ENCODE measurements at places on chromosomes 5 and 9. TPM values are rescaled to one million over a fixed set of nuclear protein-coding genes. Genes with fewer than 3 reads are reported as not detected.

DNA sequence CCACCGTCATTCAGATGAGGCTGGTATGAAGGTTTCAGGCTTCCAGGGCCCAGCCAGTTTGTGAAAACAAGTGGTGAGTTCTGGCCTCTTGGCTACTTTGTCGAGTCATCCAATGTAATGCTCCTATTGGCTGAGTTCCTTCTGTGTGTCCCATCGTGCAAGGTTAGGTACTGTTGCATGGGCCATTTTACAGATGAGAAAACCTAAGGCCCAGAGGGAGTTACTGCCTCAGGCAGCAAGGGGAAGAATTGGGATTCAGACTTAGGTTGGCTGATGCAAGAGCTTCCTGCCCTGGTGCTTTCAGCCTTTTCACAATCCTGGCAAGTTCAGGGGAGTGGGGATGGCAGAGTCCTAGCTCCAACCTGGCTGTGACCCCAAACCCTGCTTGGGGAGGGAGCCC, 17.4 kb upstream of the PITX1 start:
- DNase-seq = no peak

- no peak for DNase-seq
Observed at GRCh38 chr5:120605325-120606079, 141.4 kb downstream of the PRR16 start.

DNA sequence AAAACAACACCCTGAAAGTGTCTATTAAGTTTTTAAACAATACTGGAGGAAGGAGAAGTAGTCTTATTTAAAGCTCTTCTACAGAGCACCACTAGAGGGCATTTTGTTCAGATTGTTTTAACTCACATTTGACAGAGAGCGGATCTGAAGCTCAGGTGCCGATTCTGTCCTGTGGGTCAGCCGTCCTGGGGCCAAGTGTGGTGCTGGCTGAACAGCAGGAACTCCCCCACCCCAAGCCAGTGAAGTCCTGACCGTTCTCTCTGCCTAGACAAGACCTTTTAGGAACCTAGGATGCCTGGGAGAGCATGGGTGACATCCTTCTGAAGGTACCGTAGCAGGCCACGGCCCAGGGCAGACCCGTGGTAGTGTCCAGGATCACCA, 3.9 kb downstream of the EXOC3 start:
- peak; percentile 62 for DNase-seq

DNA sequence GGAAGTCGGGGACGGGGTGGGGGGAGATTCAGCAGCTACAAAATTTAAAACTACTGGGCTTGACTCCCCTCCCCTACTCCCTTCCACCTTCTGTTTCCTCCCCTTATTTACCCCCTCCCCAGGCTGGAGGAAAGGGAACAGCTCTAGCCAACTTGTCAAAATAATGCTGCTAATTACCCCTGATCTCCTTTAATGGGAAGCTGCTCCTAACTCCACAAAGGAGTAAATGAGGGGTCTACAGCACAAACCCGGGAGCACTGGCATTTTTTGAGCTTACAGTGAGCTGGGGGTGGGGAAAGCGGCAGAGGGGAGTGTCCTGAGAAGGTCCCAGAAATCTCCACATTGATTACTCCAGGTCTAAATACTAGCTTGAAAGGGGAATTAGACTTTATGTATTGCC, 3.1 kb downstream of the PTCH1 start:
- no peak for DNase-seq

LMX1B gene
- 1.6 TPM for total RNA-seq

DNA sequence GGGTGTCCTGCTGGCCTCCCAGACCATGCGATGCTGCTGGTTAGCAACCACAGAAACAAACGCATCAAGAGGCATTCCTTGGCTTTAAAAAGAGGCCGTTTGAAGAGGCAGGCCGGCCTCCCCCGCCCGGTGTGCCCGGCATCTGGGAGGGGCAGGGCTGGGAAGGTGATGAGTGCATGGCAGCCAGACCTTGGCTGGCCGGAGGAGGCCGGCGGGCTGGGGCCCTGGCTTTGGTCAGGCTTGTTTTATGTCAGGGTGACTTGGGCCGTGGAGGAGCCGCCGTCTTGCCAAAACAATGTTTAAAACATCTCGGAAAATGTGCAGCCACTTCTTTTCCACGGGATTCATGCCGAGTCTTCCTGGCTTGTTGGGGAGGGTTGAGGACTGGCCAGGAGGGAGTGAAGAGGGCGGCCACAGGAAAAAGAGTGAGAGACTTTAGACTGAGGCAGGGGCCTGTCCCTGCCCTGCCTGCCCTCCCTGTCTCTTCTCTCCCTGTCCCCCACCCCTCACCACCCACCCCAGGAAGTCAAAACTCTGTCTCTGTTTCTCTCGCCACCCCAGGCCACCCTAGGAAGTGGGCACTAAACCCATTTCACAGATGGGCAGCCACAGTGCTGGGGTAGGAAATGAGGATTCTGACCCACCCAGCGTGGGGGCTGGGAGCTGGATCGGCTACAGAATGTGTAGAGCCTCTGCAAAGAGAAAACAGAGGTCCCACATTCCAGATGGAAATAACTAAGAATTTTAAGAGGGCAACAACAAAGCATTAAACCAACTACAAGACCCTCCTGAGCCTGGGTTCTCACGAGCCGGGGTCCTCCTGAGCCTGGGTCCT, 143.0 kb downstream of the RXRA start:
- peak; percentile 91 for DNase-seq

- no peak for DNase-seq
Observed at GRCh38 chr5:22780756-22781155, 72.4 kb downstream of the CDH12 start.

DNA sequence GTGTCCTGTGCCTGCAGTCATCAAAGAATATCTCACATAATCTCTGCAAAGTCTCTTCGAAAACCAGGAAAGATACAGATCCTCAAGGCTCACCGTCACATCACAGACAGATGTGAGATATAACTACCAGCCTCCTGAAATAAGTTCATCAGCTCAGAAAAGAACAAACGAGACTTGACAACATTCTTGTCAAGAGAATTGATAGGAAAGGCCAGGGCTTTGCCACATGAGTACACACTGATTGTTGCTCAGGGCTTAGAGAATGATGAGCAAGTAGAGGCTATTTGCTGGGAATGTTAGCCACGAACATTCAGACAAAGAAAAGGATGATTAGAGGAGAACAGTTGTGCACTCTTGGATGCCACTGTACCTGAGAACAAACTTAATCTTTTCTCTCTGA, 535.1 kb downstream of the ELAVL2 start:
- no peak for DNase-seq

DNA sequence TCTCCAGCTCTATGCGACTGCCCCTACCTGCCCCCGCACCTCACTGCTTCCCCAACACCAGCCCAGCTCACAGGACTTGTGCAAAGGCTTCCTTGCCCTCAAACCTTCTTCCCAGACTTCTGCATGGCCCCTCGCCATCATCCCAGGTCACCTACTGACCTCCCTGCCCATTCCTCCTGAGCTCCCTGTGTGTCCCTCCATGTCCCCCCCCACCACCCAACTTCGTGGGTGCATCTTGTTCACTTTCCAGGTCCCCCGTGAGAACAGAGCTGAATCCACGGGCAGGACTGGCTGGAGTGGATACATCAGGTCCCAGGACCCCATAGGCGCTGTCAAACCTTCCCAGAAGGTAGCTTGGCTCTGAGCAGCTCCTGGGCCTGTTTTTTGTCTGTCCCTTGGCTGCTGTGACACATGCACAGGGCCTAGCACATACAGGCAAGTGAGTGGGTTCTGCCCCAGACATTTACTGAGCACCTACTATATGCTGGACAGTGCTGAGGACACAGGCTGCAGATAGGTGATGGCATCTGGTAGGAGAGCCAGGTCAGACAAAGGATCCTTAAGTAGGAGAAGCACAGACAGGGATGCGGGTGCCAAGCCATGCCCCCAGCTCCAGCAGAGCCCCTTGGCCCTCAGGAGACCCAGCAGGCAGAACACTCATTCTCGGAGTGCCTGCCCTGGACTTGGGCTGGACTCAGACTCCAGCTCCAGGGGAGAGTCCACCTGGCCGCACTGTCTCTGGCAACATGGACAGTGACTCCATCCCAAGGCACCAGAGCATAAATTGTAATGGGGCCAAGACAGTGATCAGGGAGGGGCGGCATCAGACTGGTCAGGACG, 15.0 kb downstream of the NINJ1 start:
- peak; percentile 69 for DNase-seq

GRCh38 chr5:135458921-135459331, 6.8 kb upstream of the TIFAB start:
- DNase-seq = peak; percentile 76

GRCh38 chr5:83474991-83475390, 3.4 kb downstream of the VCAN start:
- DNase-seq = no peak

DNA sequence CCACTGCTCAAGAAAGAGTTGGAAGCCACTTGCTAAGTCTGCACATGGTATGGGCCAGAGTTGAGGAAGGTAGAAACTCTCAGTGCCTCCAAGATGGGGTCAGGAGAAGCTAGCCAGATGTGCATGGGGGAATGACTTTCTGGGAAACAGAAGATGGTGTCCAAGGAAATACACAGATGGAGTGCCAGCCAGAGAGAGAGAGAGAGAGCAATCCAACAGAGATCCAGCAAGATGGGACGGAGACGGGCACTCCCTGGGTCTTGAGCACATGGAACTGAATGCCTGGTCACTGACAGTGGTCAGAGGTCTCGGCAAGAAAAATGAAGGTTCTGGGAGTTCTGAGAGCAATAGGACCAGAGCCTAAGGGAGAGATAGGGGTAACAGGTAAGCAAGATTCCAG, 82.1 kb downstream of the SH3TC2 start:
- no peak for DNase-seq

DNA sequence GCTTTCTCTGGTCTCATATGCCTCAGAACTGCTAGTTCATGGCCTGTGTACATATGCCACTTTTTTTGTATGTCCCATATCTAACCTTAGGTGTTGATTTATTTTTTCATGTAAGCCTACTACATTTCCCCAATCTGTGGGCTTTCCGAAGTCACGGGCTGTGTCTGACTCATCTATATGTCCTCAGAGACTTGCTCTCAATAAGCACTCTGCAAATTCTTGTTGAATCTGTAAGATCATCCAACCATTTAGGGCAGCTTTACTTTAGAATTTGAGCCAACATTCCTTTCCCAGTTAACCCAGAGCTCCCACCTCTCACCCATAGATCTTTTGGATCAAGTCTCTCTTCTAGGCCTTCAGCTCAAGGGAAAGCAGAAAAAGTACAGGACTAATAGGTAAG, 263.4 kb downstream of the SEC61B start:
- DNase-seq = no peak

GRCh38 chr5:133697536-133698258, 85.4 kb upstream of the FSTL4 start:
- no peak for DNase-seq

DNA sequence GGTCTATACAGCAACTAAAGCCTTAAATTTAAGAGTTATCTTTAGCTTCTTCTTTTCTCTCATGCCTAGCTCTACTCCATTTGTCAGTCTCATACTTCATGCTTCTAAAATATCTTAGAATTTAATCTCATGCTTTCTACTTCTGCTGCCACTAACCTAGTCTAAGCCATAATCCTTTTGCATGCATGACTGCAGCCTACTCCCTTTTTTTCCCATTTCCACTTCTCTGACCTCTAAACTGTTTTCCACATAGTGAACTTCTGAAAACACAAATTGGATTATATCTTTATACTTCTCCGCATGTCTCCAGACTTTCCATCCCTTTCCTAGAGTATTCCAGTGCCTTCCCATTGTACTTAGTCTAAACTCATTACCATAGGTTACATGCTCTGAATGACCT, 193.0 kb downstream of the XRCC4 start:
- DNase-seq = no peak

DNA sequence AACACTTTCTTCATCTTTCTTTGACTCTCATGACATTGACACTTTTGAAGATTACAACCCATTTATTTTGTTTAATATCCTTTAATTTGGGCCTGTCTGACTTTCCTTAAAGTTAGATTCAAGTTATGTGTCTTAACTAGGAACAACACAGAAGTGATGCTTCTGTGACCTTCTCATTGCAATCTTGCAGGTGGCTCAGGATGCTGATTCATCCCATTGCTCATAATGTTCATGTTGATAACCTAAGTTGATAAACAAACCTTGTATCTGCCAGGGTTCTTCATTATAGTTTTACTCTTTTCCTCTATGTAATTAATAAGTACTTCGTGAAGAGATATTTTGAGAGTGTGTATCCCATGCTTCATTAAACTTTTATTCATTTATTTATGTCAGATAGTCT, 107.2 kb upstream of the SHB start:
- no peak for DNase-seq

DNA sequence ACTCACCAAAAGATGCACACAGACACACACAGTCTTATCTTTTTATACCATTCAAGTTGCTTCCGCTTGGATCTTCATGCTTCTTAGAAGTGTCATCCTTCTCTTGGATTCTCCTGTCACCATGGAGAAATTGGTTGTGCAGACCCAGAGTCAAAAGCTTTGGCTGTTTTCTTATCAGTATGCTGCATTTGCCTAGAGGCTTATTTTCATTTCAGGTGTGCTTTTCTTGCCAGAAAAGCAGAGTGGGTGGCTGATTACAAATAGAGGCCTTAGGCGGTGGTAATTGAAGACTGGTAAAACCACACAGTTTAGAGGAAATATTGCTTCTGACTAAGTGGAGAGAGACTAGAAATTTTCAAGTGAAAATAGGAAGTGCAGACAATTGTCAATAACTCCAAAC, 70.2 kb upstream of the TLE4 start:
- DNase-seq = no peak

PCDHGC5 gene
- 2.6 TPM for total RNA-seq

DNA sequence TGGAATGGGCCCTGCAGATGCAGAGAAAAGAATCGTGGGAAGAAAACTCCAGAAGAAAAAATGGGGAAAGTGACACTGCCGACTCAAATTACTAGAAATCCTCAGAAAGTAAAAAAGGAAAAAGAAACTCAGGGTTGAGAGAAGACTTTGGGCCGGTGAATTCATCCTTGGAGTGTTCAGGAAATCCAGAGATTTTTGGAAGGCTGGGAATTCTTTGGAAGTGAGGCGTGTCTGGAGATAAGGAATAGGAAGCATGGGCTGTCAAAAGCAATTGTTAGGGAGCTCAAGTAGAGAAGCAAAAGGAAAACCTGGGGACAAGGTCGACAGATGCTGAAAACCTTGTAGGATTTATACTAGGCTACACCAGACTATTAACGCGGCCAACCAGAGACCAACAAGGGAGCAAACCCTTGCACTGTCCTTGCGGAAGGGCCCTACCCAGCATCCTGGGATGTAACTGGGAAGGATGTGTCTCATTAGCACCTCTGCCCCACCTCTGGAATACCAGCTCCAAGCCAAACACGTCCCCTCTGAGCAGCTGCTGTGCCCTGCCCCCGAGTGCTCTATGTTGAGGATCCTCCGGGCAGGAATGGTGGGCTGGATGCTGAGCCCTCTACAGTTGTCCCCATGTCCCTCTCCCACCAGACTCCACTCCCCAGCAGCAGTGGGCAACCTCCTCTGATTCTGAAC, 11.6 kb downstream of the DAB2IP start:
- DNase-seq = peak; percentile 60

DCAF12 gene
- 32.9 TPM for total RNA-seq

HOMER1 gene
- 7.8 TPM for total RNA-seq

DNA sequence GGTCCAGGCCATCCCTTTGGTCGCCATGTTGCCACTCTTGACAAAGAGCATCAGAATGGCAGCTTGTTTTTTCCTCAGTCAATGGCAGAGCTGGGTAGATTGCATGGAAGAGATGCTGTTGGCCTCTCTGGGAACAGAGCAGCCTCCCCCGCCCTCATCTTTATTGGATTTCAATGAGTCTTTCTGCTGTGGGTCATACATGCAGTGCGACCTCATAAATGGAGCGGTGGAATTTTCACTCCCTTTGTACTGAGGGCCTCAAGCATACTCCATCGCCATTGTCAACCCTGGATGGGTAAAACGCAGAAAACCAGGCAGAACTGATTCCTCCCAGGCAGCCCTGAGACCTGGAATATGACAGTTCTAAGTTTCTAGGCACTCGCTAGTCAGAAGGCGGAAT, 71.8 kb downstream of the ZNF618 start:
- no peak for DNase-seq
